NCI-H1048 (cell line): ENCODE measurements at places on chromosomes 3 and 15.
A peak's percentile ranks its signal among the peaks of the same experiment; 100 is the strongest.

- DNase-seq: no peak
These were observed 1.7 kb downstream of the IP6K2 start for GRCh38 chr3:48715174-48715800.

DNA sequence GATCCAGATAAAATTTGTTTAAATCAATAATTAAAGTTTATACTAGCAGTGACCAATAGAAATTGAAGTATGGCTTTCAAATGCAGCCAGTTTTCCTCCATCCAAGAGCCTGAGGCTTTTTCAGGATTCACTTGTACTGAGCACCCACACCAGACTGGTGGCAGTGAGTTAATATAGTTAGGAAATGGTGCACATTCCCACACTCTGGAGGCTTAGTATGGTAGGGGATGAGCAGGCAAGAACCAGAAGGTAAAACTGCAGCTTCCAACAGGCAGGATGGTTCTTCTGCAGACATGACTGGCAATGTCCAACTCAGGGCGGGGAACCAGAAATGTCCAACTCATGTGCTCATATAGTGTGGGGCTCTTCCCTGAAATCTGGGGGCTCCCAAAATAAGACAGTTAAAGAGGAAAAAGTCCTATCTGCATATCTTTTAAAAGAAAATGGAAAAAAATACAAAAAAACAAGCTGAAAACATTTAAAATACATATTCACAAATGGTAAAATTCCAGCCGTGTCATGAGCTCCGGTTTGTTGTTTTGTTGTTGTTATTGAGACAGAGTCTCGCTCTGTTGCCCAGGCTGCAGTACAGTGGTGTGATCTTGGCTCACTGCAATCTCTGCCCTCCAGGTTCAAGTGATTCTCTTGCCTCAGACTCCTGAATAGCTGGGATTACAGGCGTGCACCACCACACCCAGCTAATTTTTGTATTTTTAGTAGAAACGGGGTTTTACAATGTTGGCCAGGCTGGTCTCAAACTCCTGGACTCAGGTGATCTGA is 18.4 kb upstream of the ZNF445 start:
- no peak for DNase-seq

DNA sequence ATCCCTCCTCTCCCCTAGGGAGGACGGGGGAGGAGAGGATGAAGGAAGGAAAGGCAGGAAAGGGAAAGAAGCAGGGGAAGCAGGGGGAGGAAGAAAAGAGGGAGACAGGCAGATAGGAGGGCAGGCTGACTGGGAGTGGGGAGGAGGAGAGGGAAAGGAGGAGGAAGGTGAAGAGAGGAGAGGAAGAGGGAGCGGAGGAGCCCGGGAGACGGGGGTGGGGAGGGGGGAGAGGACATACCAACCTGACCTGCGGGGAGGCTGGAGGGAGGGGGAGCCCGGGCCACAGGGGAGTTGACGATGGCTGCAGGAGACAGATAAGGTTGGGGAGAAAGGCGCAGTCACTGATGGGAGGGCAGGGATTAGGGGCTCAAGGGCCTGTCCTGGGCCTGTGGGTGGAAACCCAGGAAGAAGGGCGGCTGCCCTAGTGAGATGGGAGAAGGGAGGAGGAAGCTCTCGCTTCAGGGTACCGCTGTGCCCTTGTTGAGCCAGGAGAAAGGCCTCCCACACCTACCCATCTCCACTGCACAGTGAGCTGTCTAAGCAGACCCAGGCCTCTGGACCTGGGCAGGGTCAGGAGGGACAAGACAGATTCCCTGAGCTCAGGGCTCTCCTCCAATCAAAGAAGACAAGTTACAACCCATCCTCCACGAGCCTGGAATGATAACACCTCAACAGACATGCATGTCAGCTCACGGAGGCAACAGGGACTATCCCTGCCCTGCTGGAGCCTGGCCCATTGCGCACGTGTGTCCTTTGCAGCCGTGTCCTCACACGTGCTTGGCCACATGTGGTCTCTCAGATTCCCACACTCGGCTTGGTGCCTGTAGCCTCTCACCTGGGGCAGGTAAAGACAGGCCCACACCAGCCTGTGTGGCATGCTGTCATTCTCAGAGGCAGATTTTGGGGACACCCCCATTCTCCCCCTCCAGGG is 27.9 kb downstream of the C3orf18 start:
- DNase-seq: no peak

DNA sequence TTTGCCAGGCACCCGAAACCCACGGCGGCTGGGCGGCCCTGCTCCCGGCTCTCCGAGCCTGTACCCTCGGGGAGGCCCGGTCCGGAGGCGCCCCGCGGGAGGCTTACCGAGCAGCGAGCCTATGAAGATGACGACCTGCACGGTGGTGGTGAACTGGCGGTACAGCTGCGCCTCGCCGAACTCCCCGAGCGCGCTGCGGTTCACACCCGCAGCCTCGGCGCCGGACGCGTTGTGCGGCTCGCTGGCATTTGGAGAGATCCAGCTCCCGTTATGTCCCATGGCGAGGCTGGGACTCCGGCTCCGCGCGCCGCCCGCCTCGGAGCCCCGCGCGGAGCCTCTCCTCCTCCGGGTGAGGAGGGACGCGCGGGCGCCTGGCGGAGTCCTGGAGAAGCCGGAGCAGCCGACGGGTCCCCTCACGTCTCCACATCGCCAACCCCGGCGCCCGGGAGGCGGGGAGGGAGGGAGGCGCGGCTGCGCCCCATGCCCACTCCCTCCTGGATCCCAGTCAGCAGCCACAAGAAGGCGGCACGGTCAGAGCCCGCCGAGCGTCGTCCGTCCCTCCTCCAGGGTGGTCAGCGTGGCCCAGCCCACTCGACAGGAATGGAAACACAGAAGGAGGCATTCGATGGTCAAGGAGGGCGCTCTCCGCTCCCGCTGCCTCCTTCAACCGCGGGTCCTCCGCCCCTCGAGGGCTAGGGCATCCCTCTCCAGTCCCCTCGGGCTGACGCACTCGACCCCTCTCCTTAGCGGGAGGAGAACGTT is at the start of gene GPR176:
Gene GPR176, minus strand, starts transcription at position 519 of the 762 bp plus-strand sequence. Its CDS starts 240 bp downstream, at position 279.
- DNase-seq: no peak

DNA sequence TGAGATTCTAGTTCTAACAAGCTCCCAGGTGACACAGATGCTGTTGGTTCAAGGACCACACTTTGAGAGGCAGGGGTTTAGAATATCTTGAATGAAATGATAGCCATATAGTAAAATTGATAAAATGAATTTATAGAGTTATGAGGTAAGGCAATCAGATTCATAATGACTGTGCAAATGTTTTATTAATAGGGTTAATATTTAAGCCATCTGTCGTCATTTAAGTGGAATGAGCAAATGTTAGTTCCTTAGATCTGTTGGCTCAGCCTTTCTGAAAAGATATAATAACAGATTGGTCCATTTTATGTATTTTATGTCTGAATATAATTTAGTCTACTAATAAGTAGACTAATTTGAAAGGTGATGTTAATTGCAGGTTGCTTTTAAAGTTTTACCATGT is 12.9 kb downstream of the REC114 start:
- DNase-seq: no peak

DNA sequence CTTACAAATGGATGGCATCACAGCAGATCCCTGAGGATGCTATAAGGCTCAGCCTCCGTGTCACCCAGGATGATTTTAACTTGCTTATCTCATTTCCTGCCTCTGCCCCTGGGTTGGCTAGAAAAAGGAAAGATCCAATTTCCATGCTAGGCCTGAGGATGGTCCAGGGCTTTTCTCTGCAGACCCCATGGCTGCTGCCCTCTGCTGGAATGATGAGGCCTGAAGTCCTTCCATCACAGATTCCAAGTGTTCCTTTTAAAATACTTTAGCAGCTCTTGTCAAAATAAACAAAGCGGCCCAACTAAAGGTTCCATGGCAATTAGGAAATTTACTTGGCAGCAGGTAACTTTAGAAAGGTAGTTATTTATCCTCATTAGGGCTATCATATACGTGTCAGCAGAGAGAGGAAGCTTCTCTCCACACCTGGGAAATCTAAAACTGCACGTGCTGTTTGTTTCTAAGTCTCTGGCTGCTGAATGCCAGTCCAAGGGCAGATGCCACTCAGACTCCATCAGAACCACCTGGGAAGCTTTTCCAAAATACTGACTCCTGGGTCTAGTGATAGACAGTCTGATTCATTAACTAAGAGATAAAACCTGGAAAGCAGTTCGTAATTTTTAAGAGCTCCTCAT is 401.9 kb upstream of the IL12A start:
- no peak for DNase-seq

DNA sequence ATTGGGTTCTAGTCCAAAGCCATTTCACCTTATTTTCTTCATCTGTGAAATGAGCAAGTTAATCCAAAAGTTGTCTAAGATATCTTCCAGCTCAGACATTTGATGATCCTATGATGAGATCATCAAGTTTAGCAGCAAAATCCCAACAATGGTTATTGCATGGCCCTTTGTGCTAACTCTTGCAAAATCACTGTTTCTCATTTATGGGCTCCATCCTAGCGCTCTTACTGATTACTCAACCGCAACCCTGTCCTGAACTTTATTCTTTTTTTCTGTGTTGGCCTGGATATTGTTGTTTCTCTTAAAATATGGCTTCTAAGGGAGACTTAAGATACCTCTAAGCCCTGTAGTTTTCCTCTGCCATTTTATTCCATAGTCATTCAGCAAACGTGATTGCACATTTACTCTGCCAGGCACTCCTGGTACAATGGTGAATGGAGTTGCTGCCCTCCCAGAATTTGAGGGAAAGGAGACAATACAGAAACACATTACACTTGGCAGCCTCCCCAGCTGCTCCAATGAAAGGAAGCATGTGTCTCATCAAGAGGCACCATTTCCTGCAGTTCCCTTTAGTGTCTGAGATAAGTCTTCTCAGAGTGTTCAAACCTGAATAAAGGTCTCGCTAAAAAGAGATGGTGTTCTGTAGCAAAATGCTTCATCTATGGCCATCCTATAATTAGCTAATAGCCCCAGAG is 4.4 kb downstream of the GXYLT2 start:
- DNase-seq: no peak

- DNase-seq: no peak
These were observed 390.2 kb downstream of the NR2F2 start for GRCh38 chr15:96720656-96721055.

DNA sequence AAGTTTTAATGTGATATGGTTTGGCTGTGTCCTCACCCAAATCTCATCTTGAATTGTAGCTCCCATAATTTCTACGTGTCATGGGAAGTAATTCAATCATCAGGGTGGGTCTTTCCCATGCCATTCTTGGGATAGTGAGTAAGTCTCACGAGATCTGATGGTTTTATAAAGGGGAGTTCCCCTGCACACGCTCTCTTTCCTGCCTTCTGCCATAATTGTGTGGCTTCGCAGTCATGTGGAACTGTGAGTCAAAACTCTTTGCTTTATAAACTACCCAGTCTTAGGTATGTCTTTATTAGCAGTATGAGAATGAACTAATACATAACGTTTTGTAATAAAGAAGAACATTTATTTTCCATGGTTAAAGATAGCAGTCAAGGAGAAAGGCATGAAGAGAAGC is 39.2 kb upstream of the GOLIM4 start:
- DNase-seq: no peak

DNA sequence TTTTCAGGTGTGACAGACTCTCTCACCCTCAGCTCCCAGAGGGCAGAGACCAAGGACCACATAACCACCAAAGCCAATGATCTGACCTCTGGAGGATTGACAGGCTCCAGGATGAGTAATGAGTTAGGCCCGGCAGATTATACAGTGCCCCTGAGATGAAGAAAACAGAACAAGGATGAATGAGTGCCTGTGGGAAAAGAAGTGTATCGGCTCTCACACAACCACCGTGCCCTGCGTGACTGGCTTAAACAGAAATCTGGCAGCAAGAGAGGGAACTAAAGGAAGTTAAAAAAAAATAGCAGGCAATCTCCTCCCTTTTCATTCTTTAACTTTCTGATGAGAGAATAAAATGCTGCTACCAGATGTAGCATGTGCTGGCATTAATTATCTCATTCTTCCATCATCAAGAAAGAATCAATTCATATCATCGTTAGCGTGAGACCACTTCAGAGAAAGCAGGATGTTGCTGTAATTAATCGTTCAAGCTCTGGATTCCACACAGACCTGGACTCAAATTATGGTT is 227.5 kb upstream of the COL8A1 start:
- no peak for DNase-seq

- peak; percentile 73 for DNase-seq
These were observed 222.1 kb downstream of the THSD4 start for GRCh38 chr15:71337197-71337845.

DNA sequence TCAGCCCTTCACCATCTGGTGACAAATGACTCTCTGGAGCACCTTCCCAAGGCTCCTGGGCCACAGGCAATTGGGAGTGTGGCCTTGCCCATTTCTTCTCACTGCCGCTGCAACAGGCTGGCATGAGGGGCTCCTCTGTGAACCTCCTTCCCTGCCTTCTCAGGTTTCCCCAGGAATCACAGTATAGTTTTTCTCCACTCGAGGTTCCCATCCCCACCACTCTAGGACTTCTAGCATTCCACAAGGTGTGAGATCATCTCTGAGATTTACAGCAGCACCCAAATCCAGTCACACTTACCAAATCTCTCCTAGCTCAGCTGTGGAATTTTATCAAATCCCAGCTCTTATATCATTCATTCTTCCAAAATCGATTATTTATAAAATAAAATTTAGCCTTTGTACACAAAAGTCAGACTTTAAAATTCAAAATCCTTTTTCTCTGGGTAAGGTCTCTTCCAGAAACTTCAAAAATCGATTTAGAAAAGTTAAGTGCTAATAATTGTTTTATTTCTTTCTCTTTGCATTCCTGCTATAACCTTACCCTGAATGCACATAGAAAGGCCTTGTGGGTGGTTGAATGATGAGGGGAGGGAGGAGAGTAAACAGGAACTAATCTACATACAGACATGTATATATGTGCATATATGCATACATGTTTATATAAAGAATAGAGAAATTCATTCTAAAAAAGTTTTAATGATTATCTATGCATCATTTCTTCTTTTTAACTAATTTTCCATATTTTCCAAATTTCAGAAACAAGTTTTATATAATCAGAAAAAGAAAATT is 18.9 kb upstream of the ATP13A4 start:
- DNase-seq: no peak

DNA sequence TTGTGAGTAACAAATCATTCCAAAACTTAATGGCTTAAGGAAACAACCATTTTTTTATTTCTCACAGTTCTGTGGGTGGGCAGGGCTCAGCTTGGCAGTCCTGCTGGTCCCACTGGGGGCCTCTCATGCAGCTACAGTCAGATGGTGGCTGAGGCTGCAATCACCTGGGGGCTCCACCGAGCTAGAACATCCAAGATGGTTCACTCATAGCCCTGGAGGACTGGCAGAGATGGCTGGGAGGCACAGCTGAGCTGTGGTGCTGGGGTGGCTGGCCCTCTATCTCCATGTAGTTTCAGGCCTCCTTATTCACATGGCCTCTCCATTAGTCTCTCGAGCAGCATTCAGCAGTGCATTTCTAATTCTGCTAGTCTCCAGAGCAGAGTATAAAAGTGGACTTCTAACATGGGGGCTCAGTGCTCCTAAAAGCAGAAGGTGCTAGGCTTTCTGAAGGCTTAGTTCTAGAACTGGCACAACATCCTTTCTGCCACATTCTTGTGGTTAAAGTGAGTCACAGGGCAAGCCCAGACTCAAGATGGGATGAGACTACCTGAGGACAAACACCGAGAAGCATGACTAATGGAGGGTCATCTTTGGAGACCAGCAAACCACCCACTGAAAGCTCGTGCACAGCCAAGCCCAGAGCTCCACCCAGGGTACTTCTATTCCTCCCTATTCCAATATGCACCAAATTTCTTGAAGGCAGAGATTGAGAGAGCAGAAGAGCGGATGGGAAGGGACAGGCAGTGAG is 6.3 kb downstream of the CAV3 start:
- no peak for DNase-seq
